ENCODE measurements at places on chromosomes 12 and 14. TPM values are rescaled to one million over a fixed set of nuclear protein-coding genes. Genes with fewer than 3 reads are reported as not detected.

GRCh38 chr14:84688297-84689025 lies 841.5 kb upstream of the FLRT2 start:
- DNase-seq, result no peak

GRCh38 chr14:98364961-98365360 lies 907.0 kb downstream of the BCL11B start:
- DNase-seq, result no peak

DNA sequence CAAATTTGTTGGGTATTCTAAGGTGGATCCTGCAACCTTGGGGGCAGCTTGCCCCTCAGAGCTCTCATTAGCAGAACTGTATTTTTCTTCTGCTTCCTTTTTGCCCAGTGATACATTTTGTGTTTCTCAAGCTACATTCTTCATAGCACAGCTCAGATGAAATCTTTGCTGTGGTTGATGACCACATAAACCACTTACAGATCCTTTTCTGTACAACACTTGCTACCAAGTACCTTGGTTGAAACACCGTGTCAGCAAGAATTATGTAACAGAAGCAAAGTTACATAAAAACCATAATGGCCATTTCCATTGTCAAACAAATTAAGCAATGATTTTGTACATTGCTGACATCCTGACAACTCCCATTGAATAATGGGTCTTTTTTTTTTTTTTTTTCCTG lies 9.7 kb upstream of the PLBD1 start:
- no peak for DNase-seq

GRCh38 chr12:68122236-68122920 lies 37.2 kb downstream of the IFNG start:
- DNase-seq, result no peak

- no peak for DNase-seq
Observed at GRCh38 chr12:93689076-93689834, 12.1 kb downstream of the CRADD start.

GRCh38 chr12:49873361-49873934 lies 30.3 kb downstream of the FAIM2 start:
- no peak for DNase-seq

CORO1C gene
- 82.8 TPM for total RNA-seq

Data from heart right ventricle (tissue), 16 donors.